ENCODE measurements at places on chromosomes 6 and 20.
A peak's percentile ranks its signal among the peaks of the same experiment; 100 is the strongest.

GRCh38 chr6:135282395-135282794 lies 101.3 kb downstream of the MYB start:
- DNase-seq, result no peak

GRCh38 chr6:71333697-71334096 lies 45.1 kb downstream of the OGFRL1 start:
- peak; percentile 41 for DNase-seq

GRCh38 chr6:145212813-145213212 lies 522.5 kb downstream of the EPM2A start:
- no peak for DNase-seq

DNA sequence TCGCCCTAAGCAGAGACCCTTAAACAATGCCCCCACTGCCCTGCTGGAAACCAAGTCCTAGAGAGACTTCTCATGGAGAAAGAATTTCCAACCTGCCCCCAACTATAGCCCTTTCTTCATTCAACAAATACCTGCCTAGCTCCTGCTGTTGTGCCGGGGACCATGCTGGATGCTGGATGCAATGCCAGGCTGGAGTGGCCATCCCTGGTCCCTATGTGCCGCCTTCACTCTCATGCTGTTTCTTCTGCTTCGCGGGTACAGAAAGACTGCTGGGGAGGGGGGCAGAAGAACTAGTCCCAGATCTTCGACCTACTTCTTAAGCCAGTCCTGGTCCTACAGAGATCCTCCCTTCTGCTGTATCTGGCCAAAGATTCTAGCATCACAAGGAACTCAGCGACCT lies 3.4 kb downstream of the MDGA1 start:
- DNase-seq, result no peak

- no peak for DNase-seq
Observed at GRCh38 chr6:106110164-106110826, 24.2 kb downstream of the PRDM1 start.

DNA sequence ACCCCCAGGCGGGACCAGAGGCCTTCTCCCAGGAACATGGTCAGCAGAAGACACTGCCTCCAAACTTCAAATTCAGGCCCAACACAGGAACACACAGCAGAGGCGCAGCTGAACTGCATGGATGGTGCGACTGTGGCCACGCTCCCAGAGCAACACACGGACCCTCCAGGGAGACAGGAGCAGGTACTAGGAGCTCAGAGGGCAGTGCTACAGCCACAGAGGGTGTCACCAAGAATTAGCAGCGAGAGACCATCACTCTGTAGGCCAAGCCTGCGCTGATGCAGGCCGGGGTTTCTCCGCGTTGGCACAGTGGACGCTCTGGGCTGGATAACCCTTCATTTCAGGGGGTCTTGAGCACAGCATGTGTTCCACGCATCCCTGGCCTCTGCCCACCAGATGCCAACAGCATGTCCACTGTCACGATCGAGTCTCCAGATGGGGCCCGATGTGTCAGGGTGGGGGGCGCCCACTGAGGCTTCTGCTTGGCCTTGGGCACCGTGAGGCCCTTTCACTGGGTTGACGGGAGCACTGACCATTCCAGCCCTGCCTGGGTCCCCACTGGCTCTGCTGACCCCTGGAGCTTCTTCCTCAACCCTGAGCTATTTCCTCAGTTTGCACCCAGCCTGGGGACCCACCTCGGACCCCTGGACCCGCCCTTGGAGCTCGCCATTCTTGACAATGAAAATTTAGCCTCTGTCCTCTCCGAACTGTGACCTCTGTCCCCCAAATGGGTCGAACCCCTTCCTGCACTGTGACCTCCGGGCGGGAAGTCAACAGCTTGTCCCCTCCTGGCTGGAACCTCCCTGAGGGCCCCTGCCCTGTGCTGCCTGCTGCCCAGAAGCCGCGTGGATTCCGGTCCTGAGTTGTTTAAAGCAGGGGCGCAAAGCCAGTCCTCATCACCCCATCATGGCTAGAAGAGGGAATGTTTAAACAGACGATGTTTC lies 239.4 kb downstream of the DLL1 start:
- no peak for DNase-seq

- DNase-seq, result no peak
Observed at GRCh38 chr6:34570066-34570833, 14.1 kb upstream of the SPDEF start.

DNA sequence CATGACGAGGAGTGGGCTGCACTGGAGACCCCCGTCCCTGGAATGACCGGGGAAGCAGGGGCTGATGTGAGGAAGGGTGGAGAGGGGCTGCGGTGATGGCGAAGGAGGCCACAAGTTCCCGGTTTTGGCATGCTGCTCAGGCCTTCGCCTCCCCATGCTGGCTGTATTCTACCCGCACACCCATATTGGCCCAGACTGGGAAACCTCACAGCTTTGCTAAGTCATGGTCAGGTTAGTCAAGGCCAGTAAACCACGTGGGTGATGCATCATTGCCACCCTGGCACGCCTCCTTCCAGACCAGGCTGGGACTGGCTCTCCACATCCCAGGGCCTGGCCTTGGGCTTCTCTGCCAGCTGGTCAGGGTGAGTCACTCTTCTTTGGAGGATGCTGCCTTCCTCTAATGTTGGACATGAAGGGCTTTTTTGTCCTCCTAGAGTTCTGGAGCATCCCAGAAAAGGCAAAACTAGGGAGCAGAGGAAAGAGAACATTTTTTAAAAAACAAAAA lies 53.8 kb downstream of the PCNA start:
- DNase-seq, result peak; percentile 86

DNA sequence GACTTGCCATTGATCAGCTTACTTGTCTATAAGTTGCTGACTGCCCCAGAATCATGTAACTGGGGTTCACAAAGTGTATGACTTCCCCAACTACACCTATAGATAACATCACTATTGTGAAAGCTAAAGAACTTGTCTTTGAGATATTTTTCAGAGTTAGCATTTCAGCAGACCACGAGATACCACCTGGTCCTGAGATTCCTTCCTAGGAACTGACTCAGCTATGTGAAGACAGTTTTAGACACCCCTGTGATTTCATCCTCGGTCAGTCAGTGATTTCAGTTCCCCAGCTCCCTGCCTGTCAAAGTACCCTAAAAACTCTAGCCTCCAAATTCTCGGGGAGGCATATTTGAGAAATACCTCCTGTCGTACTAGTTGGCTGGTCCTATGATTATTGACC lies 62.4 kb downstream of the TXNDC5 start:
- DNase-seq, result no peak

DNA sequence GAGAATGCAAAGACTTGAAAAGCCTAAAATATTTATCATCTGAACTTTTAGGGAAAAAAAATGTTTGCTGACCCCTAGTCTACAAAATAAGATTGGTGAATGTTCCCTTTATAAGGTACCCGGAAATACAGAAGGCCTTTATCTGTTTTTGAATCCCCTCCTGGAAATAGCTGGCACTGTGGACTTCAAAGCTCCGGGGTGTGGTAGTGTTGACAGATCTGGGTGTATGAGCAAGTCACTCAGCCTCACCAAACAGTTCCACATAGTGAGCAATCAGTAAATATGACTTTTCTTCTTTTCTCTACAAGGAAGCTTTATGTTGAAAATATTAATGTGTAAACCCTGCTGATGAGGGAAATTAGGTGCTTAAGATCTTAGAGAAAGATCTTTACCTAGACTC lies 29.2 kb upstream of the HTR1B start:
- DNase-seq, result no peak

DNA sequence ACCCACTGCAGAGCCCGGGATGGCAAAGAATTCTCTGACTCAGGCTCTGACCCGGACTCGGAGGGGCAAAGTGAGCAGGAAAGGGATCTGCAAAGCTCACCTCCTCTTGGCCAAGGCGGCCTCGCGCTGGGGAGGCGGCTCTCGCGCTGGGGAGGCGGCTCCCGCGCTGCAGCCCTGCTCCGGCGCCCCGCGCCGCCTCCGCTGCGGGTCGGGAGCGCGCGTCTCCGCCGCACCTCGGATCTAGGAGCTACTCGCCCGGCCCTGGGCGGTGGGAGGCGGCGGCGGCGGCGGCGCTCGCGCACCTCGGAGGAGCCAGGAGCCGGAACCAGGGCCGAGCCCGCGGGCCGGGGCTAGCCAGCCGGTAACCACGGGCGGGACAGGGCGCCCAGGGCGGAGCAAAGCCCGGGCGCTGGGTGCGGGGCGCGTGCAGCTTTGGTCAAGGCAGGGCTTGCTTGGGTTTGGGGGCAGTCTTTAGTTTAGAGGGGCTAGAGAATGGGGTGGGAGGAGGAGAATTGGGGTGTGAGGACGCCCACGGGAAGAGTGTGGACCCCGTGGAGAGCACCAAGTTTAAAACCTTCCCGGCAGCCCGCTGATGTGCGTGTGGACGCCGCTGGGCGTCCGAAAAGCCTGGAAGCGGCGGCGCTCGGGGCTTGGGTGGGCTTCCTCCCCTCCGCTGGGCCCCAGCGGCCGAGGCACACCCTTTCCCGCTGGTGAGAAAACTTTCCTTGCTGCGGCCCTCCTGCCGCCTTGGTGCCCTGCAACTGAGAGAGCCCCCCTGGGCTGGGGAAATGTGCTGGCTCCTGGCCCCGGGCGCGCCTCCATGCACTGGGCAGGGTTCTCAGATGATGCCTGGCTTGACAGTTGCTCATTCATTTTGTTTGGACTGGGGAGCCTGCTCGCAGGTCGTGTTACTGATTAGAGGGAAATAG lies at the start of gene MRAP2:
Gene MRAP2, plus strand, starts transcription at position 250 of the 929 bp plus-strand sequence. CDS start 21,547 bp downstream, outside the sequence.
- peak; percentile 34 for DNase-seq

- DNase-seq, result no peak
Observed at GRCh38 chr6:33944686-33945411, 141.0 kb upstream of the MLN start.

- no peak for DNase-seq
Observed at GRCh38 chr20:51013577-51014330, 9.2 kb downstream of the KCNG1 start.

All from T1000 (cell line).